ENCODE measurements at places on chromosomes 4 and X. TPM values are rescaled to one million over a fixed set of nuclear protein-coding genes. Genes with fewer than 3 reads are reported as not detected.

The PPP2R2C gene
- total RNA-seq, result 10.1 TPM

The HSFX1 gene
- 3.4 TPM for total RNA-seq

The RTL3 gene
- 0.16 TPM for total RNA-seq

The NXF2 gene
- not detected for total RNA-seq

The ZNF41 gene
- 17.4 TPM for total RNA-seq

The KIAA1210 gene
- 0.33 TPM for total RNA-seq

The PCDH11X gene
- total RNA-seq, result 23.6 TPM

The EGFL6 gene
- 75.3 TPM for total RNA-seq

The PRAF2 gene
- 8.6 TPM for total RNA-seq

The ARX gene
- total RNA-seq, result 0.55 TPM

The RNF212 gene
- total RNA-seq, result 1.6 TPM

The NDP gene
- total RNA-seq, result 13.5 TPM

The PNCK gene
- total RNA-seq, result 29.3 TPM

The SPANXD gene
- not detected for total RNA-seq

The RTL9 gene
- 1.2 TPM for total RNA-seq

The AKAP4 gene
- total RNA-seq, result not detected

The INTS6L gene
- 26.5 TPM for total RNA-seq

The SPANXA2 gene
- total RNA-seq, result not detected

The BRCC3 gene
- total RNA-seq, result 18.5 TPM

Measured in camera-type eye (tissue), 1 donor.